A673 (cell line): ENCODE measurements at places on chromosomes 6 and 20. TPM values are rescaled to one million over a fixed set of nuclear protein-coding genes. Genes with fewer than 3 reads are reported as not detected.

PI16 gene
- total RNA-seq, result not detected in 2 replicates

GRM4 gene
- total RNA-seq, result 0.26 and 0.41 TPM in 2 replicates

PTK7 gene
- total RNA-seq, result 84.5 and 95.8 TPM in 2 replicates

GSTA3 gene
- not detected in 2 replicates for total RNA-seq

PTCHD4 gene
- total RNA-seq, result 0.17 TPM in 1 of 2 replicates, not detected in the other

PHACTR3 gene
- 0.17 and 0.59 TPM in 2 replicates for total RNA-seq

HTR1E gene
- not detected in 2 replicates for total RNA-seq

CABLES2 gene
- 11.8 and 14.1 TPM in 2 replicates for total RNA-seq

GTSF1L gene
- total RNA-seq, result not detected in 2 replicates

NMBR gene
- not detected in 2 replicates for total RNA-seq

DNA sequence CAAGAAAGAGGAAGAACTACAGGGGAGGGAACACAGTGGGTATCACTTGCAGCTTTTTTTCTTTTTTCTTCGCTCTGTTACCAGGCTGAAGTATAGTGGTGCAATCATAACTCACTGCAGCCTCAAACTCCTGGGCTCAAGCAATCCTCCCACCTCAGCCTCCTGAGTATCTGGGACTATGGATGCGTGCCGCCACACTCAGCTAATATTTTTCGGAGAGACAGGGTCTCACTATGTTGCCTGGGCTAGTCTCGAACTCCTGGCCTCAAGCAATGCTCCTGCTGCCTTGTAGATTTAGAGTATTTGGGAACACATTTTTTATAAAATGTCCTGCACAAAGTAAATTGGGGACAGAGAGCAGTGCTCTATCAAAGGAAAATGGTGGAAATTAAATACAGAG, 28.3 kb downstream of the PARD6B start:
- DNase-seq, result no peak
- H3K27ac ChIP-seq, result no peak overlapping the region
- H3K27me3 ChIP-seq, result no peaks in the 10 kb centered on the region
- no peak overlapping the region for H3K4me3 ChIP-seq
- H3K36me3 ChIP-seq, result no peaks in the 10 kb centered on the region
- H3K4me1 ChIP-seq, result peaks cover 22% of the 10 kb centered on the region

- no peak for DNase-seq
- H3K4me1 ChIP-seq, result no peaks in the 10 kb centered on the region
- H3K27ac ChIP-seq, result no peak overlapping the region
- no peak overlapping the region for H3K4me3 ChIP-seq
- H3K36me3 ChIP-seq, result no peaks in the 10 kb centered on the region
Observed at GRCh38 chr6:65646544-65646943, 60.5 kb downstream of the EYS start.

DNA sequence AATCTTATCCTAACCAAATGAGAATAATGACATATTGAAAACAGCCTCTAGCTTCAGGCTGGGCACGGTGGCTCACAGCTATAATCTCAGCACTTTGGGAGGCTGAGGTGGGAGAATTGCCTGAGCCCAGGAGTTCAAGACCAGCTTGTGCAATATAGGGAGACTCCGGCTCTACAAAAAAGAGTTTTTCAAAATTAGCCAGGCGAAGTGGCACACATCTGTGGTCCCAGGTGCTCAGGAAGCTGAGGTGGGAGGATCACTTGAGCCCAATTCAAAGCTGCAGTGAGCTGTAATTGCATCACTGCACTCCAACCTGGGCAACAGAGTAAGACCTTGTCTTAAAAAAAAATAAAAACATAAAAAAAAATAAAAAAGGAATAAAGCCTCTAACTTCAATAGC, 4.7 kb downstream of the TUBB2A start:
- no peaks in the 10 kb centered on the region for H3K27me3 ChIP-seq
- peaks cover 2% of the 10 kb centered on the region for H3K4me1 ChIP-seq
- no peak overlapping the region for H3K27ac ChIP-seq
- H3K4me3 ChIP-seq, result no peak overlapping the region
- H3K36me3 ChIP-seq, result peaks cover 22% of the 10 kb centered on the region

GRCh38 chr6:86943819-86944407, 6.6 kb downstream of the HTR1E start:
- H3K27ac ChIP-seq, result no peak overlapping the region
- no peaks in the 10 kb centered on the region for H3K4me1 ChIP-seq
- DNase-seq, result no peak
- H3K36me3 ChIP-seq, result no peaks in the 10 kb centered on the region
- peaks cover 27% of the 10 kb centered on the region for H3K27me3 ChIP-seq

DNA sequence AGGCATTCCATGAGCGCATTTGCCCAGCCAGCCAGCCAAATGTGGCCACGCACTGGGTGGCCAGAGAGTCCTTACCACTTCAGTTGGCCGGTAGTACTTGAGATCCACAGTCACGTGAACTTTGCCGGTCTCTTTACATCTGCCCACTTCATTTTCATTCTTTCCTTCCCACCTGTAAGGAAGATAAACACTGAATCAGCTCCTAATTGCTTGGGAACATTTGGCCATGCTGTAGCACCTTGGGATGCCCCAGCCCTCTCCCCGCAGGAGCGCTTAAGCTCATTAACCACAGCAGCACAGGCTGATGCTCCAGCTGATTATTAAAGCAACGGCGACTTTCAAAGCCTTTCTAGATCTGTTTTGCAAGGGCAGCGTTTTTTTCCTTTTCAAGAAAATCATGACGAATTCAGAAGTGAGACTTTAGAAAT, 116.6 kb downstream of the FOXC1 start:
- no peak overlapping the region for H3K4me3 ChIP-seq
- no peaks in the 10 kb centered on the region for H3K27me3 ChIP-seq
- DNase-seq, result no peak
- H3K27ac ChIP-seq, result no peak overlapping the region
- H3K36me3 ChIP-seq, result no peaks in the 10 kb centered on the region
- no peaks in the 10 kb centered on the region for H3K4me1 ChIP-seq

DNA sequence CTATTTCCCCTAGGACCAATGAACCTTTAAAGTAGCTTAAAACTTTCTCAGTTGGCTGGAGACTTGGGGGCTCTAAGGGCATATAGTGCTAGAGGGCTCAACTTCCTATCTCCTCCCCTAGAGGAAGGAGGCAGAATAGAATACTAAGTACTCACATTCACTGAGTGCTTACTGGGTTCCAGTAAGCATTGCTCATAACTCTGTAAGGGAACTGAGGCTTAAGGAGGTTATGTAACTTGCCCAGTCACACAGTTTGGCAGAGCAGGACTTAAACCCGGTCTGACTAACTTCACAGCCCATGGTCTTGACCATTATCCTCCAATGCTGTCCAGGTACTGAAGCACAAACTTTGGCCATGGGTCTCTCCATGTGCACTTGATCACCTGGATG, 12.5 kb downstream of the SESN1 start:
- H3K4me1 ChIP-seq, result no peaks in the 10 kb centered on the region
- H3K27ac ChIP-seq, result no peak overlapping the region
- H3K27me3 ChIP-seq, result no peaks in the 10 kb centered on the region
- no peak for DNase-seq
- H3K36me3 ChIP-seq, result no peaks in the 10 kb centered on the region
- no peak overlapping the region for H3K4me3 ChIP-seq

DNA sequence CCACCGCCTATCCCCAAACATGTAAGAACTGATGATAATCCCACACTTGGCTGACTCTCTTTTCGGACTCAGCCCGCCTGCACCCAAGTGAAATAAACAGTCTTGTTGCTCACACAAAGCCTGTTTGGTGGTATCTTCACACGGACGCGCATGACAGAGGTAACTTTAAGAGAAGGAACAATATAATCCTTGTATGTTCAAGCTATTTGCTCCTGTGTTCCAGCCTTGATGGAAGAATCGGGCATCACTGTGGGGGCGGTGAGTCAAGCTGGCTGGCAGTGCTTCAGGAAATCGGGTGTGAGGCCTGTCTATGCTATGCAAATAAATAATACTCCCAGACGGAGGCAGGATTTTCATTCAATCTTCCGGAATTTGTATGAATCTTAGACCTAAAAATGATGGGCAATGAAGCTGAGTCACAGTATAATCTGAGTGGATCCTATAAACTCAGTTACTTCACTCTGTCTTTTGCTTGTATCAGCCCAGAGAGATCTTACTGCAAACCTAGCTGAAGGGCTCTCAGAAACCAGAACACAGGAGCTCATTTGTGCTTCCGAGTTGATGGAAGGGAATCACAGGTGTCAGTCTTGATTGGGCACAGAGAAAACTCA, 45.2 kb upstream of the NT5E start:
- H3K4me3 ChIP-seq, result peak overlapping the region; percentile 5
- H3K27me3 ChIP-seq, result no peaks in the 10 kb centered on the region
- H3K4me1 ChIP-seq, result peaks cover 57% of the 10 kb centered on the region
- H3K36me3 ChIP-seq, result no peaks in the 10 kb centered on the region

GRCh38 chr6:21109391-21110178, 484.0 kb upstream of the SOX4 start:
- no peak overlapping the region for H3K4me3 ChIP-seq
- DNase-seq, result peak; percentile 53
- H3K27ac ChIP-seq, result no peak overlapping the region

- no peak overlapping the region for H3K4me3 ChIP-seq
- no peak overlapping the region for H3K27ac ChIP-seq
- no peaks in the 10 kb centered on the region for H3K36me3 ChIP-seq
Observed at GRCh38 chr6:154648188-154648887, 84.9 kb upstream of the SCAF8 start.

GRCh38 chr6:145367149-145367548, 368.2 kb downstream of the EPM2A start:
- no peak overlapping the region for H3K27ac ChIP-seq
- no peak for DNase-seq
- no peaks in the 10 kb centered on the region for H3K4me1 ChIP-seq
- no peak overlapping the region for H3K4me3 ChIP-seq

GRCh38 chr6:73548458-73549446, 27.9 kb upstream of the EEF1A1 start:
- no peak overlapping the region for H3K27ac ChIP-seq
- no peaks in the 10 kb centered on the region for H3K4me1 ChIP-seq
- no peak overlapping the region for H3K4me3 ChIP-seq
- no peak for DNase-seq
- H3K36me3 ChIP-seq, result no peaks in the 10 kb centered on the region

DNA sequence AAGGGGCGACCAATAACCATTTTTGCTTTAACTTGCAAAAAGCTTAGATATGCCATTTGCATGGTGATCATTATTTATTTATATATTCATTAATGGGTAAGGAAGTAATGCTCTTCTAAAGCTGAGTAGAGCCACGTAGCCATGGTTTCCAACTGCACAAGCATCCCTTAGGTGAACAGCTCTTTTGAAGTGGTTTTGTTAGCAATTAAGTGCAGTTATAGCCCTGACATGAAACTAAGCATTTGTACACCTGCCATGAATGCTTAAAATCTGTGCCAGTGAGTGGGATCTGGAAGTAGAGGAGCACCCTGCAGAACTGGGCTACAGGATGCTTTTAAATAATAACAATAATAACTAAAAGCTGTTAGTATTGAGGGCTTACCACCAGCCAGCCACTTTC, 19.1 kb downstream of the TRAF3IP2 start:
- no peak overlapping the region for H3K27ac ChIP-seq
- no peaks in the 10 kb centered on the region for H3K36me3 ChIP-seq
- DNase-seq, result no peak
- peaks cover 9% of the 10 kb centered on the region for H3K4me1 ChIP-seq

DNA sequence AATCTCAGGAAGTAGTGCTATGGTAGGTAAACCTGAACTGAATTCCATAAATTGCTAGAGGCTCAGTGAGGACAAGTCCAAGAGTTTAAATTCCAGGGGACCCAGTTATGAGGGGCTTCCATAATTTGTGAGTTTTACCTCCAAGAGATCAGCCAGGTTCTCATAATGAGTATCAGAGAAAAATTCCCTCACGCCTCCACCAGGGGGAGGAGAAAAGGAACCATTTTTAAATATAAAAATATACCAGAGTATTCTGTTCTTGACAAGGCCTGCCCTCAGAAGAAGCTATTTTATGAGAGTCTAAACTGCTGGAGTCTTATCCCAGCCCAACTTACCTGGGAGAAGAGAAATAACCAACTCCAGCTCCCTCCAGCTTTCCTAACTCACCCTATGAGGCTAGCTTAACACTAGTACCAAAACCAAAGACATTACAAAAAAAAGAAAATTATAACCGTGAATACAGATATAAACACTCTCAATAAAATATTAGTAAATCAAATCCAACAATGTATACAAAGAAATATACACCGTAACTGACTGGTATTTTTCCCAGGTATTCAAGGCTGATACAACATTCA, 158.7 kb downstream of the TFAP2A start:
- no peaks in the 10 kb centered on the region for H3K36me3 ChIP-seq
- H3K4me3 ChIP-seq, result no peak overlapping the region
- H3K27me3 ChIP-seq, result no peaks in the 10 kb centered on the region
- peak; percentile 23 for DNase-seq
- H3K4me1 ChIP-seq, result no peaks in the 10 kb centered on the region

GRCh38 chr6:94862112-94862511, 715.2 kb upstream of the MANEA start:
- H3K4me3 ChIP-seq, result no peak overlapping the region
- H3K27me3 ChIP-seq, result no peaks in the 10 kb centered on the region
- no peak for DNase-seq
- H3K27ac ChIP-seq, result no peak overlapping the region
- H3K4me1 ChIP-seq, result no peaks in the 10 kb centered on the region
- H3K36me3 ChIP-seq, result no peaks in the 10 kb centered on the region

GRCh38 chr6:148866657-148867268, 119.9 kb downstream of the UST start:
- no peaks in the 10 kb centered on the region for H3K27me3 ChIP-seq
- H3K36me3 ChIP-seq, result no peaks in the 10 kb centered on the region
- H3K27ac ChIP-seq, result no peak overlapping the region
- DNase-seq, result no peak
- no peaks in the 10 kb centered on the region for H3K4me1 ChIP-seq

DNA sequence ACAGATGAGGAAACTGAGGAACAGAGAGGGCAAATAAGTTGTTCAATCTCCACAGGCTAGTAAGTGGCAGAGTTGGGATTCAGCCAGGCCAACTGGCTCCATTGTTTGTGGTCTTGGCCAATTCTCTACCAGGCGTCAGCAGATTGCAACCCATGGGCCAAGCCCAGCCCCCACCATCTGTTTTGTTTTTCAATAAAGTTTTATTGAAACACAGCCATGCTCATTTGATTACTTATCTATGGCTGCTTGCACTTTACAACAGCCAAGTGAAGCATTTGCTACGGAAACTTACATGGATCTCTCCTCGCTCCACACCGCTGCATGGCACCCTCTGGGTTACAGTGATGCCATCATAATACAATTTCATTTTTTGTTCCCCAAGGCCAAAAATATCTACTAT, 90.8 kb downstream of the ZNF217 start:
- H3K27ac ChIP-seq, result no peak overlapping the region
- no peak overlapping the region for H3K4me3 ChIP-seq
- H3K4me1 ChIP-seq, result no peaks in the 10 kb centered on the region
- no peak for DNase-seq
- H3K36me3 ChIP-seq, result no peaks in the 10 kb centered on the region
- no peaks in the 10 kb centered on the region for H3K27me3 ChIP-seq
